ENCODE measurements at places on chromosomes 3 and 15. TPM values are rescaled to one million over a fixed set of nuclear protein-coding genes. Genes with fewer than 3 reads are reported as not detected.

- no peak for DNase-seq
- H3K4me1 ChIP-seq = peaks cover 58% of the 10 kb centered on the region
- H3K4me3 ChIP-seq = peak overlapping the region; percentile 90
- peak overlapping the region; percentile 81 for H3K27ac ChIP-seq
- peaks cover 7% of the 10 kb centered on the region for H3K36me3 ChIP-seq
- H3K27me3 ChIP-seq = no peaks in the 10 kb centered on the region
Measured at GRCh38 chr3:50356553-50356952, 2.8 kb downstream of the TMEM115 start.

ANKRD63 gene
- not detected for total RNA-seq

DNA sequence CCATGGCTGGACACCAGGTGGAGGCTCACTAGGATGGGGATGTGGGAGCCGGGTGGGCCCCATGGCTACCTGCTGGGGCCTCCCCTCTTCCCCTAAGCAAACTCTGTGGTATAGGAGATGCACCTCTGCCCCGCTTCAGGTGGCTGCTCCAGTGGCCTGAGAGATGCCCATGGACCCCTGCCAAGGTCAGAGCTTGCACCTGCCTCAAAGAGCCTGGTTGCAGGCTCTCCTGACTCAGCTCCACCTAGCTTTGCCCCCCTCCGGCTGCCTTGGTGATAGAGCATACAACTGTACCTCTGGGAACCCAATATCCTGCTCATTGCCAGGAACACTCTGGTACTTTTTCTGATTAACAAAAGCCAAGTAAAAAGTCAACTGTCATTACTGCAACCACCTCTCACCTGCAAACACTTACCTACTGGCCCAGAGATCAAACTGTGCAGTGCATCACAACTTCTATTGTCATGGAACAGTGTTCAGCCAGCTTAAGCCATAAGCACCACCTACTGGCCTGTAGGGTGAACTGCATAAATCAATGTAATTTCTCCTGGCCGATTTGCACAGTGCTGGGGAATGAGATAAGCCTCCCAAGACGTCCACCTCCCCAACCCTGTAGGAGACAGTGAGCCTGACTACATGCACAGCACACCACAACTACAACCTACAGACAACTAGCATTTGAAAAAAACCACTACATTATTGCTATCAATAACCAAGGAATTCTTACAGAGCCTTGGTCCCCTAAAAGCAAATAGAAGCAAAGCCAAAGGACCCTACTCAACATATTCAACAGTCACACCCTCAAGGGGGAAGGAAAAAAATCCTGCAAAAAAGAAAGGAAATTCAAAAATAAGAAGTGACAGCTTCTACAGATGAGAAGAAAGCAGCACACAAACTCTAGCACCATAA, 352.4 kb upstream of the ARHGEF26 start:
- DNase-seq = peak; percentile 43
- no peak overlapping the region for H3K27ac ChIP-seq
- peaks cover 5% of the 10 kb centered on the region for H3K4me1 ChIP-seq

ATP13A5 gene
- not detected for total RNA-seq

DNA sequence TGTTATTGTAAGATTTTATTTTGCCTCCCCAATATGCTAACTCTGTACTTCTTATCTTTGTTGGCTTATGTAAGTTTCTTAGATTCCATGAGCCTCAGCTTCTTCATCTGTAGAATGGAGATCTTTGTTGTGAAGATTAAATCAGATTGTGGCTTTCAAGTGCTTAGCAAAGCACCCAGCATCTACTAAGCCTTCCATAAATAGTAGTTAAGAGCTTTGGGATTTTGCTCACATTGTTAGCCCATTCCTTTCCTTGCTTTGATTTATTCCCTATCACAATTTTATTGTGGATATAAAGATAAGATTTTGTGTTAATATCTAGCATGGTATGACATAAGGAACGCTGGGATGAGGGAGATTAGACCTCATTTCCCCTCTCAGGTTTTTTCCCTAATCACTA, 501.4 kb downstream of the PYDC2 start:
- DNase-seq = no peak
- no peak overlapping the region for H3K4me3 ChIP-seq
- no peaks in the 10 kb centered on the region for H3K36me3 ChIP-seq
- no peak overlapping the region for H3K27ac ChIP-seq

MESP1 gene
- 4.5 TPM for total RNA-seq

DNA sequence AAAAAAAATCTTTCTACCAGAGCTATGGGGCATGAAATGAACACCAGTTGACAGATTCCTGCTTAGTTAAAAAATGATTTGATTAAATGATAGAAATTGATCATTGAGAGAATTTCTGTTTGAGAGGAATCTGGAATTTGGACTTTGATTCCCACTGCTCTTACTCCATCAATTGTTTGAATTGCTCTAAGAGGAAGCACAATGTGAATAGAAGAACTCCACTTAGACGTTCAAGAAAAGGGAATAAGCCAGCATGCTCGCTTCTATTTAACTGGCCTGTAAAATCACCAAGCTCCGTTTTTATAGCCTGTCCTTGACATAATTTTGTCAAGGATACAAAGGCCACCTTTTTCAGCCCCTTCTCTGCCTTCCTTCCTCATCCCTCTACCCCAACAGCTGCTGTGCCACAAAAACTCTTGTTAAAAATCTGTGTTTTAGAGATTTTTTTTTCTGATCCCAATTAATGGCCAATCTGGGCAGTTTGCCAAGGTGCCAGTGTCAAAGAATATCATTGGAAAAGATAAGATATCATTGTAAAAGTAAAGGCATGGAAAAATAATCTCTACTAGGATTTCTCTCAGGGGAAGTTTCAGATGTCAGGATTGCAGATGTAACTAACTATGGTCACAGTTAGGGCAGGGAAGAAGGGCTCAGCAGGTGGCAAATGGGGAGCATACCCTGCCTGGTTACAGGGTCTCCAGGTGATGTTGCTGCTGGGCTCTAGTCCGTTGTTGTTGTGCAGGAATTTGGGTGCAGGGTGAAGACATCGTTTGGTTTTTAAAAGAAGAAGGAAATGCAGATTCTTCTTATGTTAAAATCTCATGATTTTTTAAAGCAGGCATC, 301.8 kb upstream of the PDZRN3 start:
- H3K36me3 ChIP-seq = no peaks in the 10 kb centered on the region
- no peak overlapping the region for H3K4me3 ChIP-seq
- no peak for DNase-seq
- no peak overlapping the region for H3K27ac ChIP-seq

DNA sequence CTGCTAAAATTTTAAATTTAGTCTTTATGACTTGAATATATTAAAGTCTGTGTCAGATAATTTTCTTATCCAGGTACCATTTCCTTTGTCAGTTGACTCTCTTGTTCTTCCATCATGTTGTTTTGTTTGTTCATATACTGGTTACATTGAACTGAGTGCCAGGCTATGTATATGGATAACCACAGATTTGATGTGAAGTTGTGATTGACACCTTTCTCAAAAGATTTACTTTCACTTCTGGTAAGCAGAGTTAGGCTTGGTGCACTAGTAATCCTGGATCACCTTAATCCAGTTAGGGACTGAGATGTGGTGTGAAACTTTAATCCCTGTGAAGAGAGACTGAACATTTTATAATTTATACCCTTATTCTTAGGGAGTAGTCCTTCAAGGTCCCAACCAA, 99.4 kb downstream of the ADAM10 start:
- no peaks in the 10 kb centered on the region for H3K27me3 ChIP-seq
- H3K27ac ChIP-seq = peak overlapping the region; percentile 84
- no peaks in the 10 kb centered on the region for H3K4me1 ChIP-seq
- DNase-seq = no peak

DNA sequence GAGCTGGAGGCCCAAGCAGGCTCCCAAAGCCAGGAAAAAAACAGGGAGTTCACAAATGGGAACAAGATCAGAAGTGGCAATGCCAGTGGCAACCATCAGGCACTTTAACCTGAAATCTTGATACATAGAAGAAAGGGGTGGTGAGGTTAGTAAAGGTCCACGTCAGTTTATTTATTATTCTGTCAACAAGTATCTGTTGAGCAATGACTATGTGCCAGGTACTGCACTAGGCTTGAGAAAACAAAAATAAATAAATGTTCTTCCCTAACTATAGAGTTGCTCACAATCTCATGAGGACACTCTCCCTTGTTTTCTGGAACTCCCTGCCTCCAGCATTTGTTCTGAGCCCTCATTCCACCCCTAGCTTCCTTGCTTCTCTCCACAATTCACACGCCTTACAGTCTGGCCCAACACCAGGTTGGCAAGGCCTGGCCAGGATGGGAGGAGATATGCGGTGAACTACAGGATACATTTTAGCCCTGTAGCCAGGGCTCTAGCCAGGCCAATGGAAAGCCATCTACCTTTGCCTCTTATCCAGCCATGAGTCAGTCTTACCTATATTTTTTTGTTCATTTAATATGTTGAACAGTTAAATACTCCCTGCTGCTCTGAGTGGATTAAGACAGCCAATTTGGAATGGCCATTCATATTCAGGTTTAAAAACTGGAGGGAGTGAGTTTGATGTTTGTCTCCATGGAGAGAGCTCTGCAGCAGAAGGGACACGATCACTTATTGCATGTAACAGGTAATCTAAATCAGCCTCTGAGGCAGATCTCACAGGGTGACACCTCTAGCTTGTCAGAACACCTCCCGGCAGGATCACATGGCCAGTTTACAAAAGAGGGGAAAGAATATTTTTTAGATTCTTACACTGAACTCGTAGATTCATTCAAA, 161.9 kb upstream of the ATP11B start:
- no peaks in the 10 kb centered on the region for H3K4me1 ChIP-seq
- peaks cover 20% of the 10 kb centered on the region for H3K27me3 ChIP-seq
- no peaks in the 10 kb centered on the region for H3K36me3 ChIP-seq
- H3K27ac ChIP-seq = no peak overlapping the region
- H3K4me3 ChIP-seq = no peak overlapping the region

- H3K4me1 ChIP-seq = no peaks in the 10 kb centered on the region
- H3K27ac ChIP-seq = no peak overlapping the region
- no peak overlapping the region for H3K4me3 ChIP-seq
- H3K27me3 ChIP-seq = no peaks in the 10 kb centered on the region
Measured at GRCh38 chr3:15476378-15476777, 45.1 kb downstream of the COLQ start.

GRCh38 chr3:61894988-61895935, 333.9 kb downstream of the PTPRG start:
- H3K27me3 ChIP-seq = peaks cover 21% of the 10 kb centered on the region
- H3K4me3 ChIP-seq = no peak overlapping the region
- DNase-seq = peak; percentile 70
- H3K4me1 ChIP-seq = peaks cover 12% of the 10 kb centered on the region
- peak overlapping the region; percentile 55 for H3K27ac ChIP-seq

DNASE1L3 gene
- not detected for total RNA-seq

- no peak overlapping the region for H3K27ac ChIP-seq
- H3K4me1 ChIP-seq = peaks cover 47% of the 10 kb centered on the region
- peaks cover 40% of the 10 kb centered on the region for H3K27me3 ChIP-seq
- no peak for DNase-seq
Measured at GRCh38 chr3:39262846-39263245, 17.0 kb downstream of the CX3CR1 start.

GRCh38 chr3:172516318-172517214, 6.7 kb downstream of the TNFSF10 start:
- DNase-seq = peak; percentile 44
- peaks cover 98% of the 10 kb centered on the region for H3K4me1 ChIP-seq
- H3K27me3 ChIP-seq = no peaks in the 10 kb centered on the region
- peak overlapping the region; percentile 87 for H3K4me3 ChIP-seq
- peaks cover 28% of the 10 kb centered on the region for H3K36me3 ChIP-seq
- peak overlapping the region; percentile 92 for H3K27ac ChIP-seq

DNA sequence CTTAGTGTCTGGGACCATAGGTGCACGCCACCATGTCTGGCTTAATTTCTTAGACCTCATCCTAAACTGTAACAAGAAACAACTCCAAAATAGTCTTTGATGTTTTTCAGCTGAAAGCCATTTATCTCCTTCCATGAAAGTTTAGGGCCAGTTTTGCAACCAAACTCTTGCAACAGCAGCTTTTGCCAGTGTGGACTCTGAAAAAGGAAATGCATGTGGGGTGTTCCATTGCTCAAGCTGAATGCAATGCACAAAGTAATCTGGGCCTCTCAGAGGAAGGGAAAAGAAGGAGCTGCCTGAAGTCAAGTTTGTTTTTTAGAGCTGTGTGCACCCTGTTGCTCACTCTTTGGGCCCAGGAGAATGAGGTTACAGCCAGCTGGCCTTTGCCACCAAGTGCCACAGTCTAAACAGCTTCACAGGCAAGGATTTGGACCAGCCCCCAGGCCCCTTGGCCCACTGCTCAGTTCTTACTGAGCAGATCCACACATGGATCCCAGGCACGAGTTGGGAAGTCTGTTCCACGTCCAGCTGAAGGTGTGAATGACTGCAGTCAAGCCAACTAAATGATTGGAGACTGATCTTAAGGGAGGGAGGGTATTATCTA, 212.3 kb upstream of the LRRFIP2 start:
- H3K4me1 ChIP-seq = no peaks in the 10 kb centered on the region
- no peaks in the 10 kb centered on the region for H3K27me3 ChIP-seq
- H3K27ac ChIP-seq = no peak overlapping the region
- no peak overlapping the region for H3K4me3 ChIP-seq
- DNase-seq = no peak

DNA sequence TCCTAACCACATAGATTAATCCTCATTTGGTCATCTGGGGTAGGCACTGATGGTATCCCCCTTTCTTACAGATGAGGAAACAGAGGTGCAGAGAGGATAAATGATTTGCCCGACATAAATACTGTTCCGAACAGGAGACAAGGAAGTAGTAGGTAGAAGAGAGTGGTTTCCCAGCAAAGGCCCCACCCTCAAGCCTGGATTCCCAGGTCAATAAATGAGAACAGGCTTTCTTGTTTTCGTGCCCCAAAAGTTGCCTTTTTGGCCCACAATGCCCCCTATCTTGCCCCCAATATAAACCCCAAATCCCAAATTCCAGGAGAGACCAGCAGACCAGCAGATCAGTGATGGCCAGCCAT, 125.5 kb upstream of the PRR20G start:
- H3K27me3 ChIP-seq = peaks cover 56% of the 10 kb centered on the region
- no peak overlapping the region for H3K27ac ChIP-seq
- H3K4me3 ChIP-seq = no peak overlapping the region
- DNase-seq = no peak
- no peaks in the 10 kb centered on the region for H3K4me1 ChIP-seq
- no peaks in the 10 kb centered on the region for H3K36me3 ChIP-seq

GRCh38 chr15:73233623-73234022, 135.1 kb downstream of the HCN4 start:
- no peak overlapping the region for H3K27ac ChIP-seq
- no peaks in the 10 kb centered on the region for H3K36me3 ChIP-seq
- DNase-seq = no peak
- no peak overlapping the region for H3K4me3 ChIP-seq
- H3K27me3 ChIP-seq = no peaks in the 10 kb centered on the region
- no peaks in the 10 kb centered on the region for H3K4me1 ChIP-seq

Measured in activated T-cell treated with anti-CD3 and anti-CD28 coated beads, Interleukin-2, amount 50 U/mL, for 72 hours (primary cell).